Naive B cell (primary cell): ENCODE measurements at places on chromosomes 5 and 9. TPM values are rescaled to one million over a fixed set of nuclear protein-coding genes. Genes with fewer than 3 reads are reported as not detected.

Gene NUDCD2
- 43.4 TPM for polyA plus RNA-seq

Gene MOB3B
- 15.5 TPM for polyA plus RNA-seq

Gene GARIN3
- not detected for polyA plus RNA-seq

Gene GABRA1
- not detected for polyA plus RNA-seq

Gene HACD4
- 7.5 TPM for polyA plus RNA-seq

Gene IFNA2
- not detected for polyA plus RNA-seq

Gene PALM2AKAP2
- polyA plus RNA-seq: 0.08 TPM

Gene PCDHA4
- polyA plus RNA-seq: not detected

Gene HRH2
- not detected for polyA plus RNA-seq
